ENCODE measurements at places on chromosomes 6 and 20.

GRCh38 chr20:10611357-10611756 is 62.4 kb downstream of the JAG1 start:
- no peak for DNase-seq

GRCh38 chr6:15913573-15913972 is 215.3 kb upstream of the MYLIP start:
- no peak for DNase-seq

DNA sequence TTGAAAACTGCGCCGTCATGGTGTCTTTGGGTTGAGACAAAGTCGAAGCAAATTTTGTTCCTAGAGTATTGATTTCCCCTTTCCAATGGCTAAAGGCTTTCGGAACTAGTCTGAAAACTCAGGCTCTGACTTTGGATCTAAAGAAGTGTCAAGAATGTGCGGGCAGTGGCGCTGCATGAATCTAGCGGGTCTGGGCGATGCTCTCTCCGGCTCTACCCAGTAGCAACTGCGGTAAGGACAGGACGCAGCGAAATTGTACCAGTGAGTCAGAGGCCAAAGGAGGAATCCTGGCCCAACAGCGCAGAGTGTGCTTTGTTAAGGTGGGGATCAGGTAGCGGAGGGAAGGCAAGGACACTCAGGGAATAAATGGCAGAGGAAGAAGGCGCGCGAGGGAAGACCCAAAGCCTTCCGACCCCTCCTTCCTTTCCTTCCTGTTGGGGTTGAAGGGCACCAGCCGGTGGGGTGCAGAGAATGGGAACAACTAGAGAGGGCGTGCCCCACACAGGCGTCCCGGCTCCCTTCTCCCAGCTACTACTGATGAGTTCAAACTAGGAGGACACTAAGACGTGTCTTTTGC is 32.1 kb downstream of the HLA-F start:
- no peak for DNase-seq

DNA sequence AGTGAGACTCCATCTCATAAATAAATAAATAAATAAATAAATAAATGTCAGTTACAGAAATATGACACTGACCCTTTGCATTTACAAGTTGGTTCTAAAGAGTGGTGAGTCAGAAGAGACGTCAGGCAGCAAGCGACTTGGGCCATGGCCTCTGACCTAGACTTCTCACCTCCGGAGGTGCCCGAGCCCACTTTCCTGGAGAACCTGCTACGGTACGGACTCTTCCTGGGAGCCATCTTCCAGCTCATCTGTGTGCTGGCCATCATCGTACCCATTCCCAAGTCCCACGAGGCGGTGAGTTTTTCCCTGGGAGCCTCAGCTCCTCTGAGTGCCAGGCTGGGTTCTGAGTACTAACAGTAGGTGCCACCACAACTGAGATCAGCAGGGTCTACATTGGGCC is 11.7 kb downstream of the MANBAL start:
- DNase-seq, result no peak

GRCh38 chr20:56200456-56200855 is 48.1 kb upstream of the MC3R start:
- no peak for DNase-seq

DNA sequence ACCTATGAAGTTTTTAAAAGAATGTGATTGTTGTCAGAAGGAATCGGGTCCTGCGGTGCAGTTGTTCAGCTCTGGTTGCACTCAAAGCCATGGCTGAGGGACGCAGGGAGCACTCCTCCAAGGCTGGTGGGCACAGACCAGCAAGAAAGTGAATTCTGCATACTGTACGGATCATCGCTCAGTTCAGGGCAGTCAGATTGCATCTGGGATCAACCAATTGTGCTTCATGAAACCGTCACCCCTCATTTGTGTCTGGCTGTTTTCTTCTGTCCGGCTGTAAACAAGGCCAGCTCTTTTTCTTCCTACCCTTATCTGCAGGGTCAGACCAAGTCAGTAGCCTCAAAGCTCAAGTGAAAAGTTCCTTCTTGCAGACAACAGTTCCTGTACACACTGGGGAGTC is 478.3 kb downstream of the TFAP2A start:
- no peak for DNase-seq

GRCh38 chr20:25310921-25311728 is 63.2 kb downstream of the PYGB start:
- no peak for DNase-seq

- no peak for DNase-seq
Observed at GRCh38 chr6:168217880-168218537, 101.6 kb downstream of the DACT2 start.

DNA sequence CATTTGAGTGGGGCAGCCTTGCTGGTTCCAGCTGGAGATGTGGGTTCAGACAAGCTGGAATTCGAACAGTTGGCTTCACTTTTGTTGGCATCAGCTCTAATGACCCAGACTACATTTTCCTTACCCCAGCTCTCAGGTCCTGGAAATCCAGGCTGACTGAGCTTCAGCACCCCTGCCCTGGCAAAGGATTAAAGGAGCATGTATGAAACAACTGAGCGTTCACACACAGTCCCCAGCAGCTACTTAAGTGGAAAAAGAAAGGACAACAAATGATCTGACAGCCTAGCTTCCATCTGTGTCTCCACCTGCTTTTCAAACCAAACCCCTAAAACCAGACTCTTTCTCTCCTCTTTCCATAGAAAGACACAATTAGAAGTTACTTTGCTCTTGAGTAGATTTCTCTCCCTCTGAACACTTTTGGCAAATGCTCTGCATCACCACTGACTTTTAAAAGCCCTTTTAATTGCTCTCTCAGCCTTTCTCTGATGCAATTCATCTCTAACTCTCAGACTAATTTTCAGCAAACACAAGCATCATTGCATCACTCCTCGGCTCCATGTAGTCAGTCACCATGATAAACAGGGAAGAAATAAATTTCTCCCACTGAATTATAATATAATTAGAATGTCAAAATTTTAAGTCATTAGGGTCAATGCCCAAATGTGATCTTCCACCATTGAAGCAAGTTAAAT is 28.1 kb downstream of the ROS1 start:
- DNase-seq, result no peak

DNA sequence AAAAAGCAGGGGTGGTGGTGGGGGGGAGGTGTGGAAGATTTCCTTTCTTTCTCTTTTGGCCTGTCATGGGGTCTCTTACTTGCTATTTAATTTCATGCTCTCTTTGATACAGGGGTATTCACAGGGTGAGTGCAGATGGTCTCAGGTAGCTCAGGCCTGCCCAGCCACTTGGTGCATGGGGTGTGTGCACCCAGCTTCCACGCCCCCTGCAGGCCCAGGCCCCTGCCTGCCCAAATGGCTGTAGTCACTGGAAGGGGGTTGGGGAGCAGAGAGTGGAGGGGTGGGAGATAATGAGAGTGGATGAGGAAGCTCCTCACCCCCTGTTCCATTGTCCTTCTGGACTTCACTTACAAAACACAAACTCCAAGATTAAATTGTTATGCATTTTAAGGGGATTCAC is 133.6 kb upstream of the SGK1 start:
- no peak for DNase-seq

GRCh38 chr6:26493258-26493657 is 6.8 kb upstream of the BTN1A1 start:
- no peak for DNase-seq

DNA sequence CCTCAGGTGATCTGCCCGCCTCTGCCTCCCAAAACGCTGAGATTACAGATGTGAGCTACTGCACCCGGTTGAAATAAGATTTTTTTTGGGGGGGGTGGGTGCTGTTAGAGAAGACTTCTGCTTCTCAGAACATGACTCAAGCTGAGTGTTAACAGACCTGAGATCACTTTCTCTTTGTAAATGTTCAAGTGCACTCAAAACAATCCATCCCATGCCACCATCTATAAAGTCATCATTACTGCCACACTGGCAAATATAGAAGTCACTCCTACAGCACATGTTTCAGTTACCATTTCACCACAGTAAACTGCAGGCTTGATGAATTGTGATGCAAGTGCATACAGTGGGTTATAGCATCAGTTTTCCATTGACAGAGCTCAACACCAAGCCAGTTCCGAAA is 9.0 kb downstream of the VPS16 start:
- peak; percentile 29 for DNase-seq

- DNase-seq, result no peak
Observed at GRCh38 chr6:33967265-33967767, 163.5 kb upstream of the MLN start.

DNA sequence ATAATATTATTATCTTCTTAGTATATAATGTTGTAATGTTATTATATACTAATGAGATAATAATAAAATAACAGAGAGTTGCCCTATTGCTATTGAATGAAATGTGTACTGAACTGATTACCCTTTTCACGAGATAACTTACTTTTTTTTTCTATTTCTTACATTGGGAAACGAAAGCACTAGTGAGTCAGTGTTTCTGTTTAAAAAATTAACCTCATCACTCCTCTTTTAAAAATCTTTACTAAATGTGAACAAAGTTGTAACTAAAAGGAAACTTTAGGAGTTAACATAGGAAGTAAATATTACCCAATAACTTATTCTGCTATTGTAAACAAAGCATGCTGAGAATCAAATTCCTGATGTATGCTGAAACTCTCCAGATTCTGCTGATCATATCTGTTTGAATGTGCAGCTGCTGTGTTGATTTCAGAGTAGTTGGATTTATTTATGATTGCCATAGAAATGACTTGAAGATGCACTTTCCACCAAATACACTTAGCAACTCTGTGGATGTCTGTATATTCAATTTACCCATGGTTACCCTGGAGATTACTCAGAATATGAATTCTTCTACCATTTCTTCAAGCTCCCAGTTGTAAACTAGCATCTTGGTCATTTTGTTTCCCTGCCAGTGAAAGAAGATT is 523.4 kb downstream of the TENT5A start:
- no peak for DNase-seq

DNA sequence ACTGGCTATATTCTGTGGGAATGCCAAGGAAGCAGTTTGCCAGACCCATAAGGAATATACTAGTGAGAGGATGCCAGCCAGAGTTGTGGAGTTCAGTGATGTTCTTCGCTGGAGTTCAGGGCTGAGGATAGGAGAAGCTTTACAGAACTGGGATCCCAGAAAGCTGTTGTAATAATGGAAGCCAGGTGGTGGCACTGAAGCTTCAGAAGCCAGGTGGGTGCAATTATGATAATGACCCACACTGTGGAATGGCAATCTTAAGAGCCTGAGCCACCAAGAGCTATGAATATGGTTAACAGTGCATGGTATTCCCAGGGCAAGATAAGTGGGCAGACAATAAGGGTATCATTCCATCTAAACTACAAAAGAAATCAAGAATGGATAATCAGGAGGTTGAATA is 25.1 kb upstream of the ENPP1 start:
- no peak for DNase-seq

DNA sequence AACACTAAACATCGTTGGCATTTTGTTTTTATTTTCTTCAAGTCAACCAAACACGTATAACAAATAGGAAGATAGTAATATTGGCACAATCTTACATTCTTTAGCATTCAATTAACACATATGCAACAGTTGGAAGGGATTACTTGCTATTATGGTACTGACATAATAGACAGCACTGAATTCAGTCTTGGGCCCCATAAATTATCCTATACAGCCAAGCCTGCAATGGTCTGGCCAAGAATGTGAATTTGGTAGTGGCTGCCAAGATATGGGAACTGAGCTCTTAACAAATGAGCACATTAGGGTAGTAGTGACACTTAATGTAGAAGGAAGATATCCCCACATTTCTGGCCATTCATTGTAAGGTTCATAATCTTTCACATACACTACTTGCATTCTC is 44.8 kb upstream of the ARHGAP18 start:
- no peak for DNase-seq

GRCh38 chr20:45111799-45112471 is 3.0 kb downstream of the WFDC5 start:
- no peak for DNase-seq

GRCh38 chr6:156880913-156881312 is 103.7 kb downstream of the ARID1B start:
- DNase-seq, result no peak

DNA sequence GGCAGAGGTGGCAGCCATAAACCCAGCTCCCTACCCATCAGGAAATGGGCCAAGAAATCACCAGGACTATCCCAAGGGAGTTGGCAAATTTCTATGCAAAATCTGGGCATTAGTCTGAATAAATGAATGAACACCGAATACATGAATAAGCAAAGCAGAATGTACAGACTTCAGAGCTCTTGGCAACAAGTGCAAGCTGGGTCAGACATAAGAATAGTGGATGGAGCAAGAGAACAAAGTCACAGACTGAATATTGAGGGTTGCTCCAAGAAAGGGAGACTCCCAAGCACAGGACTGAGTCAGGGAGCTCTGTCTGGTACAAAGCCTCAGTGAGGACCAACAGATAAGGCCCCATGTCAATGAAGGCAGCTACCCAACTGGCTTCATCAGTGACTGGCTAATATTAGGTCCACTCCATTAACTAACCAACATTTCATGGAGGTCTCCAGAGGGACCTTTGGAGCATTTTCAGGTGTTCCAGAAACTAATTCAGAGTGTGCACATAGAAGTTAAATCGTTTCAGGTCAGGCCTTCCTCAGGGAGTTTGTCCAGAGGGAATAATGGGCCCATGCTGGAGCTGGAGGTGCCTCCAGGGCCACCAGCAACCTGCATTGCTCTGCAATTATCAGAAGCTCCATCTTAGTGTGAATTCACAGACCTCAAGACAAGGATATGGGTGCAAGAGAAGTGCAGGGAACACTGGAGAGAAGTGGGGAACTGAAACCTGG is 191.5 kb upstream of the RALGAPA2 start:
- no peak for DNase-seq

DNA sequence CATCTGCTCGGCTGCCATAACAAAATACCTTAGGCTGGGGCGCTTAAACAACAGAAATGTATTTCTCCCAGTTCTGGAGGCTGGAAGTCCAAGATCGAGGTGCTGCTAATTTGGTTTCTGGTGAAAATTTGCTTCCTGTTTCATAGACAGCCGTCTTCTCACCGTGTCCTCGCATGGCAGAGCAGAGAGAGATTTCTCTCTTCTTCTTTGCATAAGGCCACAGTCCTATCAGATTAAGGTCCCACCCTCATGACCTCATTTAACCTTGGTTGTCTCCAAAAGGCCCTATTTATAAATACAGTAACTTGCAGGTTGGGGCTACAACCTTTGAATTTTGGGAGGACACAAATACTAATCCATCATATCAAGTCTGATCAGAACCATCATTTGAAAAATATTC is 544.3 kb downstream of the KIF16B start:
- DNase-seq, result no peak

- DNase-seq, result no peak
Observed at GRCh38 chr6:102918161-102918560, 1524.7 kb downstream of the GRIK2 start.

GRCh38 chr20:54174457-54175175 is 830 bp upstream of the CYP24A1 start:
- no peak for DNase-seq

DNA sequence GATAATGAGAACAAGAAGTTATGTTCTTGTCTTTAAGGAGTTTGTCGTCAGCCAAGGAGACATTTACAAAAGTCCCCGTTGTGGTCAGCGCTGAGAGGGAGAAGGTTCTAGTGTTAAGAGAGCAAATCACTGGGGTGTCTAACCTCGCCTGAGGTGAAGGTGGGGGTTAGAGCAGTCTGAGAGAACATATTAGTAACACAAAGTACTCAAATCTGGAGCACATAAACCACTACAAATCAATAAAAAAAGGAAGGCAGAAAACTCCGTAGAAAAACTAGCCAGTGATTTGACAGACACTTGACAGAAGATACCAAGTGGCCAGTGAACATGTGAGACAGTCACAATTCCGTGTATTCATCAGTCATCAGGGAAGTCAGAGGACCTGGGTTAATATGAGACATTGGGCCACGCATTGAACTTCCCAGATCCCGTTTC is 45.4 kb downstream of the CDS2 start:
- no peak for DNase-seq

All from activated T-cell treated with anti-CD3 and anti-CD28 coated beads, Interleukin-2, amount 50 U/mL, for 24 hours (primary cell).